Natural killer cell treated with Interleukin-12 subunit alpha and Interleukin-12 subunit beta and Interleukin-15 and Interleukin-18, amount 100 ng/mL, for 72 hours (primary cell): ENCODE measurements at places on chromosomes 2 and 18.

- DNase-seq, result no peak
Measured at GRCh38 chr2:173990970-173991819, 26.0 kb upstream of the SP3 start.

GRCh38 chr2:41709702-41710599 lies 337.9 kb upstream of the PKDCC start:
- DNase-seq, result no peak

- DNase-seq, result peak; percentile 44
Measured at GRCh38 chr2:240159251-240159839, 18.9 kb upstream of the OTOS start.

- DNase-seq, result no peak
Measured at GRCh38 chr2:202035089-202035940, 1.7 kb downstream of the FZD7 start.

GRCh38 chr2:148913492-148913891 lies 38.5 kb downstream of the KIF5C start:
- no peak for DNase-seq

- no peak for DNase-seq
Measured at GRCh38 chr2:114119862-114120261, 230.0 kb downstream of the ACTR3 start.

DNA sequence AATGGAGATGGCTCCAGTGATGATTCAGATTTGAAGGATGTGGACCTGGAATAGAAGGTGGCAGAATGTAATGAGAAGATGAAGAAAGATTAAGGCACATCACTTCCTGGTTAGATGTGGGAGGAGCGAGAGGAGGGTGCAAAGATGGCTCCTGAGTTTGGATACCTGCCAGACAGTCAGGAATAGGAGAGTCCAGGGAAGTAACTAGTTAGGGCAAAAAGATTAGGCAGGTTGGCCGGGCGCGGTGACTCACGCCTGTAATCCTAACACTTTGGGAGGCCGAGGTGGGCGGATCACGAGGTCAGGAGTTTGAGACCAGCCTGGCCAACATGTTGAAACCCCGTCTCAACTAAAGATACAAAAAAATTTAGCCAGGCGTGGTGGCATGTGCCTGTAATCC lies 5.6 kb downstream of the C2orf74 start:
- no peak for DNase-seq

GRCh38 chr2:210673117-210673516 lies 116.7 kb downstream of the CPS1 start:
- no peak for DNase-seq

GRCh38 chr2:44010266-44010665 lies 14.5 kb upstream of the LRPPRC start:
- no peak for DNase-seq

DNA sequence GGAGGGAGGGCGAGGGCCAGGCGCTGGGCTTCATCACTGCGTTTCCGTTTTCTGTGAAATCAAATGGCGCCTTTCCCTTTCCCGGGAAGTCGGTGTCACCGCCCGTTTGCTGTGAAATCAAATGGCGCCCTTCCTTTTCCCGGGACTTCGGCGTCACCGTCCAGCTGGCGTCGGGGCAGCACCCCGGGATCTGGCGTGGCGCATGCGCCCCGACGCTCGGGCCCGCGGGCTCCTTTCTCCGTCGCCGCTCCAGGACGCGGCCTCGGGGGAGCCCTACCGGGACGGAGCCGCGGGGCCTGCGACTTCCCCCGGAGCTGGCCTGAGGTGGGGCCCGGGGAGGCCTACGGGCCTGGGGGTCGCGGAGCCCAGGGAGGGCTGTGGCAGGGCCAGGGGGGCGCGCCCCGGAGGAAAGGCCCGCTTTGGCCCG lies at the start of gene FAM228A:
FAM228A (plus strand) TSS at position 203 of the 427 bp plus-strand sequence. CDS start 428 bp downstream, outside the sequence.
- DNase-seq, result no peak

GRCh38 chr18:8607776-8608742 lies 1.2 kb upstream of the RAB12 start:
- no peak for DNase-seq

DNA sequence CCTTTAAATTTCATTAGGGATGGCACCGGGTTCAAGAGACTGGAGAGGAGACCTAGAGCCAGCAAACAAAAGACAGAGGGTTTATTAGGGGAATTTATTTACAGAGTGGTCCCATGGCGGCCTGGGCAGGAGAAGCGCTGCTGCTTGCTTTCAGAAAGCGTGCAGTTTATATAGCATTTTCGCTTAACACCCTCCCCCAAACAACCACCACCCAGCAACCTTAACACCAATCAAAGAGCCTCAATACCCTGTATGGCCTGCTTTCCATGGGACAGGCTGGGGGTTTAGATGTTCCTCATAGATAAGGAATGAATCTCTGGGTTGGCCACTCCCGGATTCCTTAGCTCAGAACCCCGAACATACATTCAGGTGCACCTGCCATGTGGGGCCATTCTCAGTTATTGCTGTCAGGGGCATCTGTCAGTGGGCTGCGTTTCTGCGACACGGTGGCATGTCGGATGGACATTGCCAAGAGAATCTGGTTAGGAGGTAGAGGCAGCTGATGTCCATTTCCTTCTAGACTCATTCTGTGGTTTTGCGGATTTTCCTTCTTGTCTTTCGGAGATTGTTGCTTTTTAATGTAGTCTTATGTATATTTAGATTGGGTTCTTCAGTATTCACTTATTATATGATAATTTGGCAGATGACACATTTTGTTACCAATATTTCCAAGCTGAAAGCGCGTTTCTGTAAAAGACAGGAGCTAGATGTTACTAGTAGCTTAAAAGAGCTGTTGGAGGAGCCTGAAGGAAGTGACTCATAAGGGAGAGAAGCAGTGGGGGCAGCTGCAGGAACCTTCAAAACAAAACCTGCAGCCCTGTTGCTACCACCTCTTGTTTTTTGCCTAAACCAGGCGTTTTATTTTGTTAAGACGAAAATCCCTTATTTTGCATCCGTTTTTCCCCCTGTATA lies 7.2 kb downstream of the AGAP1 start:
- no peak for DNase-seq

GRCh38 chr2:152647552-152647951 lies 69.7 kb downstream of the PRPF40A start:
- no peak for DNase-seq

DNA sequence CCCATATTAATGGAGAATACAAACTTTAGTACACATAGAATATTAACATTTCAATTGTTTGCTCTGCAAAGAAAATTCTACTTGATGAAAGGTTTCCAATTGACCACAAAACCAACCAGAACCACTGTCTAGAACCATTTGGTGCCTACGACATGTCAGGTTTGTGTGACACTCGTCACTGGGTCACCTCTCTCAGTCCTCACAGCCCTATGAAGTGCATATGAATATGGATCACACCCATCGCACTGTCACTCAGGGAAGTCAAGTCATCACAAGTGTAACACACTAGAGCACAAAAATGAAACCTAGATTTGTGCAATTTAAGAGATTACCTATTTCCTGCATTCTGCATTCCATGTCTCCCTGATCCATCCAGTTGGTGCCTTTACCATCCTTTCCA lies 43.7 kb downstream of the PTPN2 start:
- DNase-seq, result peak; percentile 74

DNA sequence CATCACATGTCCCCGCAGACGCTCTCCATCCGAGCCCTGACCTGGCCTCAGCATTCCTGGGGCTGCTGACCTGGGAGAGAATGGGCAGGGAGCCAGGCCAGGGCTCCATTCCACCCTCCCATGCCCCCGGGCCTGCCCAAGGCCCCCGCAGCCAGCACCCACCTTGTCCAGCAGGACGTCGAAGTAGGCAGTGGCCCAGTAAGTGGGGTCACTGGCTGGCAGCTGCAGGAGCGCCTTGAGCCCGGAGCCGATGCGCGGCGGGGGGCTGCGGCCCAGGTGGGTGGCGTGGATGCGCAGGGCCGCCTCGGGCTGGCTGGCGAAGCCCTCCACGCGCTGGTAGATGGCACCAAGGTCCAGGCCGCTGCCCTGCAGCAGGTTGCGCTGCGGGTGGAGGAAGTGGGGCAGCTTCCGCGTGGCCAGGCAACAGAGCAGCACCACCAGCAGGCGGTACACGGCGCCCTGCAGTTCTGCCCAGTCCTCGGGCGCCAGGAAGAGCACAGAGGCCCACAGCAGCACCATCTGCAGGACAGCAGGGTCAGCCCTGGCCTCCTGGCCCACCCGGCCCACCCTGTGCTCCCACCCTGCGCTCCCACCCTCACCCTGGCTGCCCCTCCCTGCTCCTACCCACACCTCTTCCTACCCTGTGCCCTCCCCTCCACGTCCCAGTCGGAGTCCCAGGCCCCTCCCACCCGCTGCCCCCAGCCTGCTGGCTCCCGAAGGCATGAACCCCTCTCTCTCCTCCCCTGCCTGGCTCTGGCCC lies 7.6 kb downstream of the MAB21L4 start:
- DNase-seq, result no peak

DNA sequence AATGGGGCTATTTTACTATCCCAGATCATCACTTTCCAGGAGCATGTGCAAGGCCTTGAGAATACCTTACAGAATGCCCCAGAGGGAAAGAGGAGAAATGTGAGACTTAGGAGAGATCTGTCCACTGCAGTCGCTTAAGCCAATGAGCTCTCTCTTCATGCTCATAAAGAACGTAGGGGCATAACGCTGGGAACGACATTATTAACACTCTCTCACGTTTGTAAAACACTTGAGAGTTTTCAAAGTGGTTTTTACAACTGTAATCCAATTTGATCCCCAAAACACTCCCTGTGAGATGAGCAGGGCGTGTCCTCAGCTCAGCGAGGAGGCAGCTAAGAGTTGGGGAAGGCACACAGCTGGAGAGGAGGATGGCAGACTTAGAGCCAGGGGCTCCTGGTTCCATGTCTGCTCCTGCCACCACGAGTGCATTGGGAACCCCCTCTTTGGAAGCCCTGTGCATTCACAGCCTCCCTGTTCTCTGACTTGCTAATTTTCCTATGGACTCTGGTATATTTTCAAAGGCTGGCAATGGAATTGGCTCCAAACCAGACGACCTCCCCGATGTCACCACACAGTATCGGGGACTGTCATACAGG lies 97.4 kb downstream of the PLB1 start:
- DNase-seq, result no peak

GRCh38 chr2:85878719-85879370 lies 9.9 kb downstream of the ST3GAL5 start:
- DNase-seq, result no peak

DNA sequence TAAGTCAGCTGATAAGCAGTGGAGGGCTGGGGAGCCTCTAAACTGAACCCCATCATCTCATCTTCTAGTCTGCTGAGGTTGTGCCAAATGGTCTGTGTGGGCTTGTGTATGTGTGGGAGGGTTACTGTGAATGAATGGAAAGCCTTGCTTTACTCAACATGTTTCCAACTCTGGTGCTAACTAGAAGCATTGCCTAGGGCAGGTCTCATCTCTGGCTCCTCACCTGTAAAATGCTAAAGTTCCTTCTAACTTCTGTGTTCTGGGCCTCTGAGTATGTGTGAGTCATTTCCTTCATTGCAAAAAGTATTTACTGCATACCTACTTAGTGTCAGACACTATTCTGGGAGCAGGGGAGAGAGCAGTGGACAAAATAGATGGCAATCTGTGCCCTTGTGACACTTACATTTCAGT lies 1.3 kb downstream of the LIPG start:
- DNase-seq, result no peak

- DNase-seq, result no peak
Measured at GRCh38 chr2:72859831-72860262, 27.4 kb upstream of the SPR start.

DNA sequence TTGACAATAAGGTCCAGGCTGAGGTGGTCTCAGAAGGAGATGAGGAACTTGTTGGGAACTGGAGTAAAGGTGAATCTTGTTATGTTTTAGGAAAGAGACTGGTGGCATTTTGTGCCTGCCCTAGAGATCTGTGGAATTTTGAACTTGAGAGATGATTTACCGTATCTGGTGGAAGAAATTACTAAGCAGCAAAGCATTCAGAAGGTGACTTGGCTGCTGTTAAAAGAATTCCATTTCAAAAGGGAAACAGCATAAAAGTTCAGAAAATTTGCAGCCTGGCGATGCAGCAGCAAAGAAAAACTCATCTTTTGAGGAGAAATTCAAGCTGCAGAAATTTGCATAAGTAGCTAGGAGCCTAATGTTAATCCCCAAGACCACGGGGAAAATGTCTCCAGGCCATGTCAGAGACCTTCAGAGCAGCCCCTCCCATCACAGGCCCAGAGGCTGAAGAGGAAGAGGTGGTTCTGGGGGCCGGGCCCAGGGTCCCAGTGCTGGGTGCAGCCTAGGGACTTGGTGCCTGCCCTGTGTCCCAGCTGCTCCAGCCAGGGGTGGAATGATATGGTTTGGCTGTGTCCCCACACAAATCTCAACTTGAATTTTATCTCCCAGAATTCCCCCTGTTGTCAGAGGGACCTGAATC lies 73.5 kb downstream of the FIGN start:
- DNase-seq, result no peak

DNA sequence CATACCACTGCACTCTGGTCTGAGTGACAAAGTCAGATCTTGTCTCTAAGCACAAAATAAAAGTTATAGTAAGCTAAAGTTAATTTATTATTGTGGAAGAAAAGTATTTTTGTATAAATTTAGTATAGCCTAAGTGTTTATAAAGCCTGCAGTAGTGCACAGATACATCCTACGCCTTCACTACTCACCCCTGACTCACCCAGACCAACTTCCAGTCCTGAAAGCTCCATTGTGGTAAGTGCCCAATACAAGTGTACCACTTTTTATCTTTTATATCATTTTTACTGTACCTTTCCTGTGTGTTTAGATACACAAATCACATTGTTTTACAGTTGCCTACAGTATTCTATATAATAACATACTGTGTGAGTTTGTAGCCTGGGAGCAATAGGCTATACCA lies 57.5 kb downstream of the UBE2E3 start:
- DNase-seq, result no peak

DNA sequence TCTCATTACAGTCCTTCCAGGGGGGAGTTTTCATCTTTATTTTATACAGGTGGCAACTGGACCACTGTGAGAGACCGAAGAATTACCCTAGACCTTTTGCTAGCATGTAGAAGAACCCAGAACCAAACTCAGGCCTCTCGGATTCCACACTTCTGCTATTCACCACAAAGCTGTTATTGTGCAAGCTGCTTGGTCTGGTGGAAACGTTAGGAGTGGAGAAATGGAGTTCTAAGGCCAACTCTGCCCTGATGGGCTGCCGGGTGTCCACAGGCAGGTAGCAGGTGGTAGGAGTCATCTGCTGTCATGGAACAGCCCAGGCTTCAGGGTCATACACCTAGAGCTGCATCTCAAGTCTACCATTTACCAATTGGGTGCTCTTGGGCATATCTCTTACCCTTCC lies 218.8 kb downstream of the BCL11A start:
- no peak for DNase-seq

GRCh38 chr2:187842978-187843847 lies 289.0 kb upstream of the TFPI start:
- no peak for DNase-seq

DNA sequence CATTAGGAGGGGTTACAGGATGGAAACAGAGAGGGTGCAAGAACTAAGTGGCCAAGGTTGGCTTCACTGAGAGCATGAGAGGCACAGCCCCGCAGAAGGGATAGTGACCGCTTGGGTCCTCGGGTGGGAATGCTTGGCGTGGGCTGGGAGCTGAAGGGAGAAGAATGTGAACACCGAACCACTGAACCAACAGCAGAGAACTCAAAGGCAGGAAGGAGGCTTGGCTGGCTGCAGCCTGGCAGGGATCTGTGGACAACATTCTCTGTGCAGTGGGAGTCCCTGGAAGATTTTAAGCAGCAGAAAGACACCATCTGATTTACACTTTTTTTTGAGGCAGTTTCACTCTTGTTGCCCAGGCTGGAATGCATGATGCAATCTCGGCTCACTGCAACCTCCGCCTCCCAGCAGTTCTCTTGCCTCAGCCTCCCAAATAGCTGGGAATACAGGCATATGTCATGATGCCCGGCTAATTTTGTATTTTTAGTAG lies 33.9 kb downstream of the SOWAHC start:
- DNase-seq, result no peak

GRCh38 chr2:110777531-110778311 lies 45.3 kb downstream of the ACOXL start:
- DNase-seq, result no peak
